ENCODE measurements at places on chromosomes 16 and 17.

DNA sequence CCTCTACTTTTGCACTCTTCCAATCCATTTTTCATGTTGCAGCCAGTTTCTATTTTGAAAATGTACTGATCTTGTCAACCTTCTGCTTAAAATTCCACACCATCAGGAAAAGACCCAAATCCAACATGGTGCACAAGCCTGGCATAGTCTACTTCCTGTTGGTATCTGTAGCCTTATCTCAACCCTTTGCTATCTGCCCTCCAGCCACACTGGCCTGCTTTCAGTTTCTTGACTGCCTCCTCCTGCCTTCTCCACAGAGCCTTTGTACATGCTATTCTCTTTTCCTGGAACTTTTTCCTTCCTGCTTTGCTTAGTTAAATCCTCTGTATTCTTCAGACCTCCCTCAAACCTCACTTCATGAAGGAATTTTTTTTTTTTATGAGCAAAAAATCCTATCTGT is 31.5 kb downstream of the NLRP1 start:
- no peak for DNase-seq

GRCh38 chr16:526181-527014 is 1.1 kb upstream of the CAPN15 start:
- DNase-seq, result no peak

GRCh38 chr16:56675685-56676210 is 6.1 kb downstream of the MT1H start:
- no peak for DNase-seq

- no peak for DNase-seq
These were observed 56.8 kb downstream of the NQO1 start for GRCh38 chr16:69669577-69669976.

- no peak for DNase-seq
These were observed 24.1 kb downstream of the SEC14L5 start for GRCh38 chr16:4982056-4982867.

- DNase-seq, result no peak
These were observed 109.0 kb upstream of the CACNG5 start for GRCh38 chr17:66725956-66726355.

GRCh38 chr17:32741381-32741780 is 135.5 kb downstream of the MYO1D start:
- DNase-seq, result no peak

- no peak for DNase-seq
These were observed 60.6 kb downstream of the AIPL1 start for GRCh38 chr17:6374271-6374691.

- DNase-seq, result no peak
These were observed 277.2 kb upstream of the TBX2 start for GRCh38 chr17:61122326-61122913.

Measured in forelimb muscle (tissue), 1 donor.